Stimulated activated CD4-positive, alpha-beta T cell treated with anti-CD3 and anti-CD28 coated beads, Interleukin-4, amount 100 ng/mL, for 4 hours (primary cell): ENCODE measurements at places on chromosomes 11 and 22.
A peak's percentile ranks its signal among the peaks of the same experiment; 100 is the strongest.

DNA sequence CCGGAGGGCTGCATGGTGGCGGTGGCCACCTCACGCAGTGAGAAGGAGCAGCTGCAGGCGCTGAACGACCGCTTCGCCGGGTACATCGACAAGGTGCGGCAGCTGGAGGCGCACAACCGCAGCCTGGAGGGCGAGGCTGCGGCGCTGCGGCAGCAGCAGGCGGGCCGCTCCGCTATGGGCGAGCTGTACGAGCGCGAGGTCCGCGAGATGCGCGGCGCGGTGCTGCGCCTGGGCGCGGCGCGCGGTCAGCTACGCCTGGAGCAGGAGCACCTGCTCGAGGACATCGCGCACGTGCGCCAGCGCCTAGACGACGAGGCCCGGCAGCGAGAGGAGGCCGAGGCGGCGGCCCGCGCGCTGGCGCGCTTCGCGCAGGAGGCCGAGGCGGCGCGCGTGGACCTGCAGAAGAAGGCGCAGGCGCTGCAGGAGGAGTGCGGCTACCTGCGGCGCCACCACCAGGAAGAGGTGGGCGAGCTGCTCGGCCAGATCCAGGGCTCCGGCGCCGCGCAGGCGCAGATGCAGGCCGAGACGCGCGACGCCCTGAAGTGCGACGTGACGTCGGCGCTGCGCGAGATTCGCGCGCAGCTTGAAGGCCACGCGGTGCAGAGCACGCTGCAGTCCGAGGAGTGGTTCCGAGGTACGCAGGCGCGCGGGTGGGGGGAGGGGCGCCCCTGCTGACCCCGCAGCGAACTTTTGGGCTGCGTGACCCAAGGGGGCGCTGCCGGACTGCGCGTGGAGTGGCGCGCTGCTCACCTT is 670 bp downstream of the NEFH start:
- DNase-seq = peak; percentile 23

DNA sequence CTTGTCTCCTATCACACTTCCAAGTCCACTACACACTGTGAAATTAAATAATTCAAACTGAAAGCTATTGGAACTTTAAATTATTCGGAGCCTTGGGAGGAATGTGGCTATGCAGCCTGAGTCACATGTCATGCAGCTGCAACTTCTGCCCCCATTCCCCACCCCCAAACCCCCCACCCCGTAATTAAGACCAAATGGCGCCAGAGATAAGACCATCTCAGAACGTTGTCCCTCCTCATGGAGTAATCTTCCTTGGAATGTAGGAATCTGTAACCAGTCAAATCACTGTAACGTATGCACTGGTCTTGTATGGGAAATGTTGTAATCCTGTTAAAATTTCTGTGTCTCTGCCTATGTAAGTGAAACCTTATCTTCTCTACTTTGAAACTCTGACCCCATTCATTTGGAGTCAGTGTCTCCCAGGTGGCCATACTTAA is 37.0 kb downstream of the GAB2 start:
- no peak for DNase-seq

DNA sequence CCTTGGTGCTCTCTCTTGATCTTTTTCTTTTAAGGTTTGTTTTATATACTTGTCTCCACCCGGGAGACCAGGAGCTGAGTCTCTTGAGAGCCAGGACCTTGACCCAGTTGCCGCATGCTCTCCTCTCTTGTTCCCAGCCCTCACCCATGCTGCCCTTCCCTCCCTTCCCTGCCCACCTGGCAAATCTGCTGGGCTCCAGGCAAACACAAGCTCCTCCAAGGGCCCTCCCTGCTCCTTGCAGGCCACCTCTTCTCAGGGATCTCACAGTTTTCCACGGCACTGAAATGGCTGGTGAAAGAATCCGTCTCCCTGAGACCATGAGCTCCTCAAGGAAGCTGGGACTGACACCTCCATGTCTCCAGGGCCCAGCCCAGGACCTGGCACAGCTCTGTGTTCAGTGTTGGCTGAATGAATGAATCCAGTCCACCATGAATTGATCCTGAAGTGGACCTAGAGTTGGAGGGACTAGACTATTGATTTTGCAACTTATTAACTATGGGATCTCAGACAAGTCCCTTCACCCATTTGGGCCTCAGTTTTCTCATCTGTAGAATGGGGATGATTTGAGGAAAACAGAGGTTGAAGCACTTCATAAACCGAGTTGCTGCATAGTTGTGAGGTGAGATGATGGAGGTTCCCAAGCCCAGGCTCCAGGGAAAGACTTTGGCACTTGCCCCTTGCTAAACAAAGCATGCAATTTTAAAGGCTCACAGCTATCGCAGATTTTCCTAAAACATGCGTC is 25.1 kb upstream of the FBLN1 start:
- DNase-seq = no peak

DNA sequence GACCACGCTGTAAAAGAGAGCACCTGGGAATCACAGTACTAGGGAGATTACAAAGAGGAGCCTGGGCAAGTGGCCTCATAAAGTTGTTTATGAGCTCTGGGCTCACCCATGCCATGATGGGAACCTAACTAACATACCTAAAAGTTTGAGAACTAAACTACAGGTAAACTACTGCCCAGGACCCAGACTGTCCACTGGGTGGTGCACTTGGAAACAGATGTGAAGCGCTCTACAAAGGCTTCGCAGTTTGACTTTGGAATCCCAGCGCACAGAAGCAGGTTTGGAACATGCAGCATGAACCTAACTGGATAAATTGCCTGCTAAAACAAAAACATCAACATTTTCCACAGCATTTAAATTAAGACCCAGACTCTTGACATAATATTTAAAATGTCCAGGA is 418.6 kb downstream of the FAM181B start:
- no peak for DNase-seq

GRCh38 chr11:86207413-86207812 is 37.1 kb upstream of the EED start:
- no peak for DNase-seq

DNA sequence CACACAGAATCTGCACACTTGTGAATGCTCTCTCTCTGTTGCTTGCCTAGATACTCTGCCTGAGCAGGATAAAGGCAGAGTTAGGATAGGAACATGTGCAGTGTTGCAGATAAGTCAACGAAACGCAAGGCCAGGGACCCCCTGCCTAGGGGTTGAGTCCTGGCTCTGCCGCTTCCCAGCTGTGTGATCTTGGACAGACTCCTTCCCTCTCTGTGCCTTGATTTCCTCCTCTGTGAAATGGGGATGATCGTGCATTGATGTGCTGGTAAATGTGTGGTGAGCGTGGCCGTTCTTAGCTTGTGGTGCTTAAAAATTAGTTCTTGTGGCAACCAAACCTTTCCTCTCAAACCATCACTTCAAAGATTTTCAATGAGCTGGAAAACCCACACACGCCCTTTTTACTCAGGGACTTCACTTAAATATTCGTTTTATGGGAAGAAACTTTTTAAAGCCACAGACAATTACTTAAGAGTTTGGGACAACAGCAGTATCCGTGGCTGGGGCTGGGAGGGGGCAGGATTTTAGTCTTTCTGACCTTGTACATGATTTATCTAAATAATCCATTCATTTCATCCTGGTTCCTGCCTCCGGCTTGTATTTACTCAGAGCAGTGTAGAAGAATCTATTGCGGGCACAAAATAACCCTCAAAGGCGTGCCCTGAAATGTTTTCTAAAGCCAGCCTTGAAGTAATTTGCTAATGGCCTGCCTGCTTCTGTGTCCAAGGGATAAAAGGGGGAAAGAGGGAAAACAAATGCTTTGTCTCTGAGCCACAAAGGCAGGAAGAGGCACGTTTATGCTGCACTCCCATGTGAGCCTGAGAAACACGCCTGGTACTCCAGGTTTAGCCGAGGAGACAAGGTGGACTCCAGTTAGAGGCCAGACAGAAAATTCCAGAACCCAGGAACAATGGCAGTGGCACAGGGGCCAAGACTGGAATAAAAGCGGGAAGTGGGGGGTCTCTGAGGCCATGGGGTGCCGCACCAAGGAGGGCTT is 85.0 kb upstream of the CRYBB3 start:
- no peak for DNase-seq

- DNase-seq = no peak
Measured at GRCh38 chr22:42684462-42685195, 35.4 kb upstream of the CYB5R3 start.

DNA sequence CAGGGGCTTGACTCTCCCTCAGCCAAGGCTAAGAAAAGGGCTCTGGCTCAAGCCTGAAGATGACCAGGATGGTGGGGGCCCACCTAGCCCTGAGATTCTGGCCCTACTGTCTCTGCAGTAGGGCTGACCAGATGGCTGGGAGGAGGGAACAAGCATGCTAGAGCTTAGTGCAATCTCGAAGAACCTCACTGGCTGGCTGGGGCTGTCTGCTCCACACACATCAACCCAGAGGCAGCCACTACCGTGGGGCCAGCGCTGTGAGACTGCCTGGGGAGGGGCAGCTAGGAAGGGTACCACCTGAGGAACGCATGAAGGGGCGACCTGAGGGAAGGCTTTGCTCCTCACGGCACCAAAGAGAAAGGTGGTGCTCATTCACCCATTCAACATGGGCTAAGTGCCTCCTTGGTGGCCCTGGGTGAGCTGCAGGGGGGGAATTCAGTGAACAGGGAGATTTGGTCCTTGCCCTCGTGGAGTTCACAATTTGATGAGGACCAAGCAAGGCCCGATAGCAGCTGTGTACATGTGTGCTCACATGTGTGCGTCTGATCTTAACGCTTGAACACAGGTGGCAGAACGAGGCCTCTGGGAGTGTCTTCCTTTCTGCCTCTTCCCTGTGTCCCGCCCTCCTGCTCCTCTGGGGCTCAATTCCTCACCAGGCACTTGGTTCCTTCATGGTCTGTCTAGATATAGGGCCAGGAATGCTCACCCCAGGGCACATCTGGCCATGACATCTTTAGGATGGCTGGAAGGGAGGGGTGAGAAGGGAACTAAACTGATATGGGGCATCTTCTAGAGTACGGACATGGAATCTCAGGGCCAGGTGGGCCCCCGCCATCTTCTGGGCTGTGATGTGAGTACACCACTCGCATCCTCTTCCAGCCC is 102.3 kb upstream of the PITPNB start:
- DNase-seq = no peak
